ENCODE measurements at places on chromosomes 7 and 10.

- no peak for DNase-seq
These were observed 256.8 kb upstream of the FZD8 start for GRCh38 chr10:35898716-35899440.

DNA sequence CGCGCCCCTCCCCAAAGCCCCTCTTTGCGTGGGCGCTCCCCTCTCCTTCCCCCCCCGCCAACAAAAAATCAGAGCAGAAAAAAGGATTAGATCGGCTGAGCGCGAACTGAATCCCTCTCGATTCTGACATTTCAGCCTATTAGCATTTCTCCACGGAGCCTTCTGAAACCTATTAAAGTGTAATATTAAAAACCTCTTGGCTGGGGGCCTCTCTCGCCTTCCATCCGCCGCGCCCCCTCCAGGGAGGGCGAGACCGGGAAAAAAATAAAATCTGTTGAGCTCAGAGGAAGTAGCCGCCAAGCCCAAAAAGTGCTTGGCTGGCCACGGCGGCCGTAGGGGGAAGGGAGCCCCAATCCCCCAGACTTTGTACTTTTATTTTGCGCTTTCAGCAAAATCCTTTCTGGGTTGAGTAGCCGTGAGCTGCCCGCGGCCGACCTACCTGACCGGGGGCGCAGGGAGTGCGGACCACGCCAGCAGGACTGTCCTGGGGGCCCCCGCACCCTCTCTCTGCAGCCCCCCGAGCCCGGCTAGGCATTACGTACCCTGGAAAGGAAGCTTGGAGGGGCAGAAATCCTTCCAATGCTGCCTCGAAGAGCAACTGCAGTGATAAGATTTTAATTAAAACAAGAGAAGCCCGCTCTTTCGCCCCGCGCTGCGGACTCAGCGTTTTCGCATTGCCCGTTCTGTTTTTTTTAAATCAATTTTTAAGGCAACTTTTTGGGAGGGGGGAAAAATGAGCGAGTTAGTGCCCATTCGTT, 1.3 kb upstream of the TNRC18 start:
- no peak for DNase-seq

DNA sequence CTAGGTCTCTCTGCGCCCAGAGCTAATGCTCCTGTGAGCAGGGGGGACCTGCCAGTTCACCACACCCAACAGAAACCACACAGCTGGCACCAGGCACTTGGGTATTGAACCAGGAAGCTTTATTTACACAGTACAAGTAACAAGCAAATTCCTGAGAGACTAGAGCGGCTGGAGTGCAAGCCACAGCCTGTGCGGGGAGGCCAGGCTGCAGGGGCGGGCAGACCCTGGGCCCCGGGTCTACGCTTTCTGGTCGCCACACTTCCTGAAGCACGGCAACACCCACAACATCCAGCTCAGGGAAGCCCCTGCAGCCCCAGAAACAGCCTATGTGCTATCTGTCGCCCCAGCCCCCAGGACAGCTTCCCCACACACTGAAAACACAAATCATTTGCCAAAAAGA, 125.0 kb downstream of the FAM53B start:
- DNase-seq = no peak

DNA sequence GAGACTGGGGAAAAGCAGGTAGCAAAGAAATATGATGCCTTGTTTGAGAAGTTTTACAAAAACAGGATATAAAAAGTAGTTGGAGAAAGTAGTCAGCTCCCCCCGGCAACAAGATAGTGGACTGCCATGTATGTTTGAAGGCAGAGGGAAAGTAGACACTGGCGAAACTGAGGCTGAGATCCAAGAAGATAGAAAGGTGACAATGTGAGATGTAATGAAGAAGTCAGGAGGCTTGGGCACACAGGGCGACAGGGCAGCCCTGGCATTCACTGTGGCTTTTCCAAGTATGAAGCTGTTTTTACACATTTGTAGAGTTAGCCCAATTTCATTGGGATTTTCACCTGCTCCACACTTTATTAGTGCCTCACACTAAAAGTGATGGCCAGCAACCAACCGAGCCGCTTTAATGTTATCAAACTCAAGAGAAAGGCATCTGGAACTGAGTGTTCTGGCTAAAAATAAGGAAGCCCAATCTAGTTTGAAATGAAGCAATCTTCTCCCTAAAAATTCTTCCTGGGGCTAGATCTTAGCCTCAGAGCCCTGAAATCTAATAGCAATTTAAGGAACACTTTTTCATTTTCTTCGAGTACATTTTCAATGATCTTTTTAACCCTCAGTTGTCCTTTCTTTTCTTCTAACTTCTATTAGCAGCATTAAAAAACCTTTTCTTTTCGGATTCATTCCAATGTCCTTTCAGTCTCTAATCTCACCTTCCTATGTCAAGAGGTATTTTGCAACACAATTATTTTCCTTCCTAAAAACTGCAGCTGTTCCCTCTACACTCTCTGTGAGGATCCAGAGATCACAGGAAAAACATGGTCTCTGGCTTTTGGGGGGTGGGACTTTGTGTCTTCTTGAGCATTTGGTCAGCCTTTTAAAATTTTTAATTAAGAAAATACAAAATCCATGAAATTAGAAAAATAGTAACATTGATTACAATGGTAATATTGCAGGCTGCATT, 108.0 kb downstream of the RNLS start:
- DNase-seq = no peak

- no peak for DNase-seq
These were observed 458.8 kb upstream of the ZMIZ1 start for GRCh38 chr10:78609976-78610375.

- no peak for DNase-seq
These were observed 521.1 kb upstream of the ANKRD30A start for GRCh38 chr10:36604316-36604715.

Data from T follicular helper cell (primary cell).